NCI-H446 (cell line): ENCODE measurements at places on chromosomes 7 and 10.

- no peak for DNase-seq
Measured at GRCh38 chr7:158414486-158414961, 173.1 kb downstream of the PTPRN2 start.

GRCh38 chr7:52462474-52462873 lies 573.0 kb upstream of the POM121L12 start:
- DNase-seq, result no peak

DNA sequence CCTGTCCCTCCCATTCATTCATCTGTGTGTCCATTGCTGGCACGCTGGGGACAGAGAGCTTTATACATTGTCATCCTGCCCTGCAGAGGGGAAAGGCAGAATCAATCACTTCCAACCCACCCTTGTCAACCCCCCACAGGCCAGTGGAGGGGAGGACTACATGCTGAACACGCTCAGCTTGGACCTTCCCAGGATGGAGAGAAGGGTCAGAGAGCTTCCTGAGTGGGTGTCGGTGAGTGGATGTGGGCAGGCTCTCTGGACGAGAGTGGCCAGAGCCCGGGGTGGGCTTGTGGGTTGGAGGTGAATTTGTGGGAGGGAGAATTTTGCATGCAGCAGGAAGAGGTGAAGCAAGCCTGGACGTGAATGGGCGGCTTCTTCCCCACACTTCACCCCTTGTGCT lies 93.9 kb downstream of the DNAJB6 start:
- no peak for DNase-seq

DNA sequence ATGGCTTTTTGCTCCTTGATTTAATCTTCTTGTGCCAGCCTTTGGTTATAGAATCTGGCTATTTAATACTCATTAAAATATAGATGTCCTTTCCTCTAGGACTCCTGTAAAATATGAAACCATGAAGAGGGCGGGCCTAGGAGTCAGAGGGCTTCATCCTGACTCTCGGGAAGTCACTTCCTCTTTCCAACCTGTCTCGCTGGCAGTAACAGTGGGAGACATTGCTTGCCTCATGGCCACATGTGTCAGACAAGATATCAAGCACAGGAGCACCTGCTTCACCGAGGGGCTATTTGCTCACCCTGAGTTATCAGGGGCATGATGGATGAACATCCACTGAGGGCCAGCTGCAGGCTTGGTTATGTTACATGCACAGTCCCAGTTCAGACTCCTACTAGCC lies 31.0 kb downstream of the SLIT1 start:
- DNase-seq, result no peak

- no peak for DNase-seq
Measured at GRCh38 chr7:33418251-33418701, 288.9 kb downstream of the BBS9 start.

GRCh38 chr7:105980645-105981396 lies 17.8 kb downstream of the CDHR3 start:
- peak; percentile 12 for DNase-seq
